Suppressor macrophage (primary cell): ENCODE measurements at places on chromosomes 13 and 19.

GRCh38 chr19:23060016-23060415, 56.8 kb upstream of the ZNF730 start:
- no peak for DNase-seq

GRCh38 chr19:782878-783668, 14.2 kb upstream of the PTBP1 start:
- DNase-seq: no peak

GRCh38 chr13:105788530-105788929, 746.9 kb downstream of the EFNB2 start:
- DNase-seq: no peak

- DNase-seq: no peak
Observed at GRCh38 chr13:85665286-85665685, 133.9 kb downstream of the SLITRK6 start.

DNA sequence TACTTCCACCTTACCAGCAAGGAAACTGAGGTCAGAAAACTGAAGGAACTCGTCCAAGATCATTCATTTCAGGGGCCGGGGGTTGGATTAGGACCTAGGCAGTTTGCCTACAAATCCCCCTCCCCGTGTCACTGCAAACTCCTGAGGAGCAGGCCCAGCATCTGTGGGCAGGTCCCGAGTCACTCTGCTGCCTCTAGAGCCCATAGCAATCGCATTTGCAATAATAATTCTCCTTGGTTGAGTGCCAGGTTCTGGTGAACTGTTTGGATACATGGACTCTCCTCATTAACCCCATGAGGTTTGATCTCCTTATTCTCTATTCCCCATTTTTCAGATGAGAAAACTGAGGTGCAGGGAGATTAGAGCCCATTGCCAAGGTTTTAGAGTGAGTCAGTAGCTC, 903 bp downstream of the PIN1 start:
- DNase-seq: peak; percentile 31

- DNase-seq: no peak
Observed at GRCh38 chr19:504616-505015, 2.7 kb upstream of the TPGS1 start.

- no peak for DNase-seq
Observed at GRCh38 chr19:33294058-33294798, 8.1 kb downstream of the CEBPA start.

- no peak for DNase-seq
Observed at GRCh38 chr13:45907503-45907902, 56.0 kb upstream of the SIAH3 start.

GRCh38 chr13:50425772-50426171, 410.5 kb downstream of the KCNRG start:
- DNase-seq: peak; percentile 47

GRCh38 chr19:39927524-39928356, 6.7 kb downstream of the FCGBP start:
- DNase-seq: no peak

GRCh38 chr19:15280915-15281683, 48.9 kb upstream of the EPHX3 start:
- peak; percentile 72 for DNase-seq

DNA sequence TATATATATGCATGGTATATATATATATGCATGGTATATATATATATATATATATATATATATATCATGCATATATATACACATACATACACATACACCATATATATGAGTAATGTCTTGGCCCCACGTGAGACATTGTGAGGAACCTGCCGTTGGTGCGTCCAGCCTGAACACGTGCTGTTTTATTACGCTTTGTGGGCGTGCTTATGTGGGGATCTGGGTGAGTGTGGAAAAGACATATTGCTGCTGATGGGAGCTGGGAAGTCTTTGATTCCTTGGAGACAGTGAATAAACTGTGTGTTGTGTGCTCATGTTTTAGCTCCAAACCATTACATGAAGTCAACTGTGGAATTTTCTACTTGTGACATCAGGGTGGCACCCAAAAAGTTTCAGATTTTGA, 28.9 kb downstream of the KCTD15 start:
- DNase-seq: no peak

DNA sequence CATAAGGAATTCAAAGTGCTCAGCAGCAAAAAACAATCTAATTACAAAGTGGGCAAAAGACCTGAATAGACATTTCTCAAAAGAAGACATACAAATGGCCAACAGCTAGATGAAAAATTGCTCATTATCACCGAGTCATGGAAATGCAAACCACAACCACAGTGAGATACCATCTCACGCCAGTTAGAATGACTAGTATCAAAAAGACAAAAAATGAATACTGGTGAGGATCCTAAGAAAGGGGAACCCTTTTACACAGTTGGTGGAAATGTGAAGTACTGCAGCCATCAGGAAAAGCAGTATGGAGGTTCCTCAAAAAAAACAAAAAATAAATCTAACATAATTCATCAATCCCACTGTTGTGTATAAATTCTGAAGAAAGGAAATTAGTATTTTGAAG, 1206.1 kb downstream of the EFNB2 start:
- DNase-seq: no peak

- DNase-seq: no peak
Observed at GRCh38 chr13:104404325-104404724, 1338.1 kb upstream of the SLC10A2 start.

DNA sequence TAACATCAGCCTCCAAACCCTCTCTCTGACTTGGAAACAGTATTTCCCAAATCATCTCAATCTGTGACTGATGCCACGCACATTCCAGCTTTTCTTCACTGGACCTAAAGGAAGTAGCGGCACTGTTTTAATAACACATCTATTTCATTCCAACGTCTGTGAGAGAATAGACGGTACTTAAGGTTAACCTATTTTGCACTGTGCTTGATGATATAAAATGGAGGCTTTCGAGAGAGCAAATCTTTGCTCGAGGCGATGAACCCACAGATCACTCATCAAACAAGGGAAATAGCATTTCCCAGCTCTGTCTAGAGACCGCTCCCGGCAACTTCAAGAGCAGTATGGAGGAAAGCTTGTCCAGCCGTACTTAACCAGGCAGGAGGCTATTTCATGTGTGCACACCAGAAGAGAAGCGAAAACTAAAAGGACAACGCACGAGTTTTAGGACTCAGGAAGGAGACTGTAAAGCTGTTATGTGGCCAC, 2.9 kb downstream of the UBL3 start:
- DNase-seq: peak; percentile 41

DNA sequence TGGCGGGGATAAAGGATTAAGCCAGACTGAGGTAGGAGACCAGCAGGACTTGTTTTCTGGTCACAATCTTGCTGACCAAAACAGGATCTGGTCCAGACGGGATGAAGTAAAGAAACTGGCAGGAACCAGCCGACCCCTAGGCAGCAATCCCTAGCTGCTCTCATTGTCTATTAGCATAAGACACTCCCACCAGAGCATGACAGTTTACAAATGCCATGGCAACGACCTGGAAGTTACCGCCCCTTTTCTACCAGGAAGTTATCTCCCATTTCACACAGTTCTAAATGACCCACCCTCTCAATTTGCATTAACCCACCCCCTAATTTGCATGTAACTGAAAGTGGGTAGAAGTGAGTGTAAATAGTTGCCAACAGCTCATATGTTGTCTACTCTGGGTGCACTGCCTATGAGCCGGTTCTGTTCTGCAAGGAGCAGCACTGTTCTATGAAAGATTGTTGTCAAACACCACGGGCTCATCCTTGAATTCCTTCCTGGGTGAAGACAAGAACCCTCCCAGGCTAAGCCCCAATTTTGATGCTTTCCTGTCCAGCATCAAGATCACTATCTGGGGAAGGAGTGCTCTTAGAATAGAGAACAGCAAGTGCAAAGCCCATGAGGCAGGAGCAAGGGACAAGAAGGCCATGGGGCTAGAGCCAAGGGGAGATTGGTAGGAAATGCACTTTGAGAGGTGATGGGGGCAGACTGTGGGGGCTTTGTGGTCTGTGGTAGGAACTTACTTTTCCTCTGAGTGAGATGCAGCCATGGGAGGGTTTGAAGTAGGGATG, 13.9 kb upstream of the FBXO27 start:
- DNase-seq: no peak

- no peak for DNase-seq
Observed at GRCh38 chr13:106036870-106037269, 498.6 kb downstream of the EFNB2 start.

GRCh38 chr13:84776593-84776992, 894.3 kb upstream of the SLITRK1 start:
- DNase-seq: no peak

DNA sequence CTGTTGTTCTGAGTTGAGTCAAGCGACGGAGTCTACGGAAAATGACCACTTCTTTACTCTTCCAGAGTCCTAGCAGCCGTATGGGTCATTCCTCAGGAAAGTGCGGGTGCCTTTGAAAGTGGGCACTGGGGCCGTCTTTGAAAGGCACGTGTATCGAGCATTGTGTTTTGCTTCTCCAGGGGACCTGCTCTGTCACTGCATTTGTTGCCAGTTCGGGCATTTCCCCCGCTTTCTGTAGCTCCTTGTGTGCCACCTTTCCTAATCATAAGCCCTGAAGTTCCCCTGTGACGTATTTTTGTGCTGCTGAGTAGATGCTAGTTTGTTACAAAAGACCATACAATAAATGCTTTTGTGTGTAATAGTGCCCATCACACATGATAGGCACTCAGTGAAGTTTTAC, 24.4 kb downstream of the SPATA13 start:
- DNase-seq: no peak

- DNase-seq: peak; percentile 67
Observed at GRCh38 chr13:43303033-43303729, 279.8 kb downstream of the DNAJC15 start.

DNA sequence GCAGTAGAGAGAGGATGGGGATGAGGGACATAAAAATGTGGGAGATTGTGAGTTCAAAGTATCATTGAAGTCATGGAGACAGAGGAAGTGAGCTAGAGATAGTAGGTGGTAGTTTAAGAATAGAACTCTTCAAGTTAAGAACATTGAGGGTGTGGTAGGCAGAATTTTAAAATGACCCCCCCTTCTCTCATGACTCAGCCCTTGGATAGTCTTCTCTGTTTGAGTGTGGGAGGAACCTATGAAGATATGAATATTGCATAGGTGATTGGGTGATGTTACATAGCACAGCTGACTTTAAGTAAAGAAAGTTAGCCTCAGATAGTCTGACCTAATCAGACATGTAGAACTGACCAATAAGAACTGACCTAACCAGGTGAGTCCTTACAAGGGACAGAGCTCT, 418.6 kb downstream of the FOXO1 start:
- peak; percentile 18 for DNase-seq

DNA sequence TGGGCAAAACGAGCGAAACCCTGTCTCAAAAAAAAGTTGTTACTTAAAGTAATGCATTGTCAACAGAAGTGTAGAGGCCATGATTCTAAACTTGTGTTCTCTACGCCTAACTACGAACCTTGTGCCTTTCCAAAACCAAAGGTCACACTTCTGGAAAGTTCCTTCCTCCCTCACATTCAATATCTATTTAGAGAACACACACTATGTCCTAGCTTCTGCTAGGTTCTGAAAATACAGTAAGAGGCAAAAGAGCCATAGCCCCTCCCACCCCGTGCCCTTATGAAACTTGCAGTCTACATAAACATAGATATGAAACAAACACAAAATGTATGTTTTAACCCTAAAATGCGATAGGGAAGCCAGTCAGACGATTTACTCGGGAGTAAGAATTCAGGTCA, 36.4 kb downstream of the RNF6 start:
- no peak for DNase-seq

DNA sequence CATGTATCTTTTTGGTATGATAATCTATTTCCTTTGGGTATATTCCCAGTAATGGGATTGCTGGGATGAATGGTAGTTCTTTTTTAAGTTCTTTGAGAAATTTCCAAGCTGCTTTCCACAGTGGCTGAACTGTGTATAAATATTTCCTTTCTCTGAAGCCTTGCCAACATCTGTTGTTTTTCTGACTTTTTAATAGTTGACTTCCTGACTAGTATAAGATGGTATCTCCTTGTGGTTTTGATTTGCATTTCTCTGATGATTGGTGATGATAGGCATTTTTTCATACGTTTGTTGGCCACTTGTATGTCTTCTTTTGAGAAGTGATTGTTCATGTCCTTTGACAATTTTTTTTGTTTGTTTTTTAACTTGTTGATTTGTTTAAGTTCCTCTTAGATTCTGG, 61.6 kb upstream of the PCDH17 start:
- DNase-seq: no peak

DNA sequence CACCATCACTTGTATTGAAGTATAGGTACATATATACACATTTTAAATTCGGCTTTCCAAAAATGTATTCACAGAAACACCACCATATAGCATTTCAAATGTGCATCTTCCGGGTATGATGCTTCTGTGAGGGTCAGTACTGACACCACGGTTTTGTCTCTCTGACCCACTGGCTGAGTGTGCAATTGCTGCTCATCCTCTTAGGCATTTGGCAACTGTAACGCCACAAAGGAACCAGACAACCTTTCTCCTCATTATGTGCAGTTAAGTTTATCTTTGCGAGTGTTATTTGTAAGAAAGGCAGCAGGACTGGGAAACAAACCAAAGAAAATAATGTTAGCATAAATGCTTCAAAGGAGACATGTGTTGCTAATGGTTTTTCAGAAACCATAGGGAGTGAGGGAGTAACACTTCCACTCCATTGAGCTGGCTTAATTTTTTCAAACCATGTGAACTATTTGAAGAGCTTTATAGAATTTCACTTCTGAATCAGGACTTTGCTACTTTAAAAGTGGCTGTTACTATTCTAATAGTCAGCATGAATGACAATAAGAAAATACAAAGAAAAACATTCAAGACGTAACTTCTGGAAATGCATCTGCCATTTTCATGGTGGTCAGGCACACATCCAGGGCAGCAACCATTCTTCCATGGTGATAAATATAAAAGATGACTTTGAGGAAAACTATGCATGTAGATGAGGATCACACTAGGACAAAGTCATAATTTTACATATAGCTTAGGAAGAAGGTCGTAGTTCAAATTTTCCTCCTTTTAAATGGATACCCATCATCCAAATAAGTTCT, 423.3 kb downstream of the MZT1 start:
- no peak for DNase-seq

GRCh38 chr13:113836768-113837559, 26.9 kb downstream of the GAS6 start:
- DNase-seq: no peak

DNA sequence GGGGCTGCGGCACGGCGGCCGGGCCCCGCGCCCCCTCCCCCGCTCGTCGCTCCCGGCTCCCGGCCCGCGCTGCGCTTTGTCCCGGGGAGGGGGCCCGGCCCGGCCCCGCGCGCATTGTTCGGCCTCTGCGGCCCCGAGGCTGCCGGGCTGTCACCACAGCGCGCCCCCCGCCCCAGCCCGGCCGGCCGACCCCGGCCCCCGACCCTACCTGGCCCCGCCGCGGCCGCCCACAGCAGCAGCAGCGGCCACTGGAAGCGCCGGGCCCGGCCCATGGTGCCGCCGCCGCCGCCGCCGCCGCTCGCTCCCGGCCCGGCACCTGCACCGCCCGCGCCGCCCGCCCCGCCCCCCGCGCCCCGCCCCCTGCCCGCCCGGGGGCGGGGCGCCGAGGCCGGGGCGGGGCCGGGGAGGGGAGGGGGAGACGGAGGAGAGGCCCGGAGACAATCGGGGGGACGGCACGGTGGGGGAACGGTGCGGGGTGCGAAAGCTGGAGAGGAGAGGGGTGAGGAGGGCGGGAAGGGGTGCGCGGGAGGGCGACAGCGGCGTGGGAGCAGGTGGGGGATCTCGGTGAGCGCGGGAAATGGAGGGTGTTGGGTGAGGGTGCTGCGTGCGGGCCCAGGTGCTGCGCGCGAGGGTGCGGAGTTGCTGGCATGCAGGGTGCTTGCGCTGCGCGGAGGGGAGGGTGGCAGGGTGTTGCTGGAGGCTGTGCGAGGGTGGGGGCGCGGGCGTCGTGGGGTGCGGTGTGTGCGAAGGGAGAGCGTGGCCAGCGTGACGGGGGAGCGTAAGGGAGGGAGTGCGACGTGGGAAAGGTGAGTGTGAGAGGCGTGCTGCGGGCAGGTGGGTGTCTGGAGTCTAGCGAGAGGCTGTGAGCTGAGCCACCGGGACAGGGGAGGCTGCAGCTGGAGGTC, at the start of gene CADM4:
Gene CADM4 (minus strand): TSS at position 332 of the 905 bp plus-strand sequence. CDS start 60 bp downstream, at position 272.
- no peak for DNase-seq
